ENCODE measurements at places on chromosomes 13 and 19. TPM values are rescaled to one million over a fixed set of nuclear protein-coding genes. Genes with fewer than 3 reads are reported as not detected.

DNA sequence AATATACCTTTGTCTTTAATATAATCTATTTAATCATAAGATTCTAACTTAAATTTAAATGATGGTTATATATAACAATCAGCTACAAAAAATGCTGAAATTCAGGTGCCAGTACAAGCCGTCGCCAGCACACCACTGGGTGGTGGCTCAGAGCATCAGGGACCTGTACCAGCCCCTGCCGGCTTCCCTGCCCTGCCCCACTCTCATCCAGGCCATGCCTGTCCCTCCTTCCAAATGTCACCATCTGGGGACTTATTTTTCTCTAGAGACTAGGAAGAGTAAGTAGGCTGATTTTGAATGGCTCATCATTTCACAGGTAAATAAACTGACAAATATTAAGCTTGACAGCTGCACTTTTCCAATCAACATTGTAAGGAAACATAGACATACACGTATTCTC, 1.6 kb downstream of the METTL21C start:
- no peak for DNase-seq

DNA sequence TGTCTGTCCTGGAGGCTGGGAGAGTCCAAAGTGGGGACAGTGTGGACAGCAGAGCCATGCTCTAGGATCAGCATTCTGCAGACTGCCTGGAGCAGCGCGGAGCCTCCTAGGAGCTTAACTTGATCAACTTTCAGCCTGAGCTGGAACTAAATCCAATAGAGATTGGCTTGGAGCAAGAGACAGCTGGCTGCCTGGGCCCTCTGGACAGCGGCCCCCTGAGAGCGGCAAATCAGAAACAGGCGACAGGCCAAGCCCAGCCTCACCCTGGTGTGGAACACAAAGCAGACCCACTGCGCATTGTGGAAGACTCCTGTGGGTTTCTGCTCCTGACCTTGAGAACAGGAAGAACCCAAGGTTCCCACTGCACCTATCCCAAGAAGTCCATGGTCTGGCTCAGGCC, 462.2 kb downstream of the TSHZ3 start:
- no peak for DNase-seq

- DNase-seq: no peak
These were observed 933.9 kb downstream of the DIAPH3 start for GRCh38 chr13:59229861-59230260.

- no peak for DNase-seq
These were observed 833.9 kb downstream of the SLITRK1 start for GRCh38 chr13:83048419-83048818.

- no peak for DNase-seq
These were observed 276.3 kb upstream of the SOX21 start for GRCh38 chr13:94988654-94989053.

- no peak for DNase-seq
These were observed 122.3 kb downstream of the MIPEP start for GRCh38 chr13:23766939-23767338.

- DNase-seq: no peak
These were observed 789.1 kb downstream of the GPC5 start for GRCh38 chr13:92187378-92187989.

DNA sequence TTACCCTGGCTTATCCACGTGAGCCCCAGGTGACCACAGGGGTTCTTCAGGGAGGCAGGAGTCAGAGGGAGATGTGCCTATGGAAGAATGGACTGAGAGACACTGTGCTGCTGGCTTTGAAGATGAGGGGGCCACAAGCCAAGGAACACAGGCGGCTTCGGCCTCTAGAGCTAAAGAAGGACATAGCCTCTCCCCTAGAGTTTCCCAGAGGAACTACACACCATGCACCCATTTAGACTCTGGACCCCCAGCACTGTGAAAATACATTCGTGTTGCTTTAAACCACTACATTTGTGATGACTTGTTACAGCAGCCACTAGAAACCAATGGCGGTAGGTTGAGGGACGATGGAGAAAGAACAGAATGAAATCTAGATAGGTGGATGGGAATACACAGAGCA, 13.7 kb upstream of the ATF5 start:
- DNase-seq: no peak

DNA sequence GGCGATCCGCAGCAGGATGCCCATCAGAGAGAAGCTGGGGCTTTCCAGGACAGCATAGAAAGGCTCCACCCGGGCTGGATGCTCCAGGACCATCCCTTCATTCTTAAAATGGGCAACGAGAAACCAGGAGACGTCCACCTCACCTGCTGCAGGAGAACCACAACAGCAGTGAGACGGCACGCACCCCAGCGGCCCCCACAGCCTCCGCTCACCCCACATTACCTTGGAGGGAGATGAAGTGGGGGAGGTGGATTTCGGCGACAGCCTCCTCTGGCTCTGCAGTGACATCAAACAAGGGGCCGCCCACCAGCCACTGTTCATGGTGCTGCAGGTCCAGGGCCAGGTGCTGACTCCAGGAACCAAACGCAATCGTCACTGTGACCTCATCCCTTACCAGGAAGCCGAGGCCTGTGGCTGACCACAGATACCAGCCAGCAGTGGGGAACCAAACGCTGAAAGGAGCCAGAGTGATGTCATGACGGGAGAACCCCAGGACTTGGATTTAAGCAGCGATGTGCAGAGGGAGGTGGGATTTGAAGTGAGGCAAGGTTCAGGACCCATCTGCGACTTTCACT, 25.1 kb downstream of the CARD8 start:
- DNase-seq: no peak

GRCh38 chr19:13823256-13823655, 28.0 kb downstream of the ZSWIM4 start:
- no peak for DNase-seq

DNA sequence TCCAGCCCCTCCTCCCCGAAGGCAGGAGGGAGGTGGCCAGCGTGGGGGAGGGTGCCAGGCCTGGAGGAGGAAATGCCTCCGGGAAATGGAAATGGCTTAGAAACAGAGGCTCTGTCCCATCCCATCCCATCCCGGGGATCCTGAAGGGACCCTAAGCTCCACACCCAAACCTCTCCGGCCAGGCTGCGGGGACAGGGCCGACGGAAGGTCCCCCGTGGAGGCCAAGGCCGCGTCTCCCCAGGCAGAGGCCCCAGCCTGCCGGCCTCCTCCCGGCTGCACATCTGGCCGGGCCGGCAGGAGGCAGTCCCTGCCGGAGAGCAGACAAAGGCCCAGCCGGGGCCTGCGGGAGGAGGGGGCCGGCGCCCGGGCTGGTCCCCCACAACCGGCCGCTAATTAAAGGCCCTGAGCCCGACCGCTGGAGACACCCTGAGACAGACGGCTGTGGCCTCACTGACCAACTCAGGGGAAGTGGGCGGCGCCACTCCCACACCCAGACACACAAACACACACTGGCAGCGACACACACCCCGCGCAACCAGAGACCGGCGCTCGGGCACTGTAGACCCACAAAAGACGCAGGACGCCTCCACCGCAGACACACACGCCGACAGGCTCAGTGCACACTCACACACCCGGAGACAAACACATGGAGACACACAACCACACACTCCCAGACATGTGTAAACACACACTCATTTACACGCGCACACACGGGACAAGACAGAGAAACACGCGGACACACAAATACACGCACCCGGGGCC, 1.1 kb downstream of the ADAMTS10 start:
- DNase-seq: no peak

DNA sequence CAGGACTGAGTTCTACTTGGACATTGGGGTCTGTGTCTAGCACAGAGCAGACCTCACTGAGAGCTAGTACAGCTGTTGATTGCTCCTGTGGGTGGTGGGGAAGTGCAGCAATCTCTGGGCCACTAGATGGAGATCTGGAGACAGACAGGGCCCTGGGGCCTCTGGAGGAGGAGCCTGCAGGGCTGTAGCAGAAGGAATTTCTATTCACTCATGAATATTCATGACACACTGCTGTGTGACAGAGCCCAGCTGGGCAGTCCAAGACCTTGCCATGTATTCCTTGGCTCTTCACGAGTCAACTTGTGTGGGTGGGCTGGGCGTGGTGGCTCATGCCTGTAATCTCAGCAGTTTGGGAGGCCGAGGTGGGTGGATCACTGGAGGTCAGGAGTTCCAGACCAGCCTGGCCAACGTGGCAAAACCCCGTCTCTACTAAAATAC, 37.5 kb downstream of the SUGP2 start:
- DNase-seq: peak; percentile 53

DNA sequence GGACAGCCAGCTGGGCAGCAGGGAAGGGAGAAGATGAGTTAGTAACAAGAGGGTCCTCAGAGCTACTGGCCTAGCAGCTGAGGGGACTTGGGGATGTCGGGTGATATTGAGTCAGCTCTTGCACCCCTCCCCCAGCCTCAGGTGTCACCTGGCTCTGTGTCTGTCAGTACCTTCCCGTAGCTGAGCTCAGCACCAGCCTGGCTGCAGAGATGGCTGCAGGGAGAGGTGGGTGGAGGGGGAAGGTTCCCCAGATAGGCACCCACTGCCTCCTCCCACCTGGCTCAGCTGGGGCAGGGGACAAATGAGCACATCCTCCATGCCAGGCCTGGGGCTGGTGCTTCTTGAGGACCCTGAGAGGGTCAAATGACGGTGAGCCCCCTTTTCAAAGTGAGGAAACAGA, 6.8 kb upstream of the KPTN start:
- DNase-seq: no peak

DNA sequence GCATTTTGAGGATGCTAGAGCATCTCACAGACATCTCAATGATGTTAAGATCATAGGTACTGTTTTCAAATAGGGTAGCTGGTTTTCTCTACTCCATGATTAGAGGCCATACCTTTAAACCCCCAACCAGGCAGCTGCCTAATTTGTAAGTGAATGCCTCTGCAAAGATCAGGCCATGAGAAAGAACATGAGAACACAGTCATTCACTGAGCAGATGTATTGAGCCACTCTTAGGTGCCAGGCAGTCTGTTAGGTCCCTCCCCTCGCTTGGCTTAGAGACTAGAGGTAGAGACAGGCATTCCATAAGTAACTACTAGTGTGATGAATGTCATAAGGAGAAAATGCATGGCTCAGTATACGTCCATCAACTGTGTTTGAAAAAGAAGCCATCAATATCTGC, 410.0 kb downstream of the FGF9 start:
- DNase-seq: no peak

GRCh38 chr13:96958286-96958891, 35.9 kb downstream of the OXGR1 start:
- no peak for DNase-seq

- no peak for DNase-seq
These were observed 110.0 kb downstream of the KCNRG start for GRCh38 chr13:50125304-50125553.

DNA sequence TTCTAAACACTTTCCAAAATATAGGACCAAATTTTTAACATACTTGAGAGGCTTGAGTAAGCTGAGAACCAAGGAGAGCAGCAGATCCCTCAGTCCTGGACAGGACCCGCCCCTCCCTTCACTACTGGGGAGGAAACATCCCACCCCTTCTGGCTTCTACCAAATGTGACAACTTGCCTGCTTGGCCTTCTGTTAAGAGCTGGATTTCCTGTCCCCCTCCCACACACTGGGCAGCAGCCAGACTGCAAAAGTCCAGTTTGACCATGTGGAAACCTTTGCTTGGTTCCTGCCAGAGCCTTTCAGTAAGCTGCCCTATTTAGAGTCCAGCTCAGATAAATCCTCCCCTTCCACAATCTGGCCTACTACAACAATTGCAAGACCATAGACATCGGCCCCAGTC, 84.3 kb downstream of the FGF14 start:
- DNase-seq: no peak

DNA sequence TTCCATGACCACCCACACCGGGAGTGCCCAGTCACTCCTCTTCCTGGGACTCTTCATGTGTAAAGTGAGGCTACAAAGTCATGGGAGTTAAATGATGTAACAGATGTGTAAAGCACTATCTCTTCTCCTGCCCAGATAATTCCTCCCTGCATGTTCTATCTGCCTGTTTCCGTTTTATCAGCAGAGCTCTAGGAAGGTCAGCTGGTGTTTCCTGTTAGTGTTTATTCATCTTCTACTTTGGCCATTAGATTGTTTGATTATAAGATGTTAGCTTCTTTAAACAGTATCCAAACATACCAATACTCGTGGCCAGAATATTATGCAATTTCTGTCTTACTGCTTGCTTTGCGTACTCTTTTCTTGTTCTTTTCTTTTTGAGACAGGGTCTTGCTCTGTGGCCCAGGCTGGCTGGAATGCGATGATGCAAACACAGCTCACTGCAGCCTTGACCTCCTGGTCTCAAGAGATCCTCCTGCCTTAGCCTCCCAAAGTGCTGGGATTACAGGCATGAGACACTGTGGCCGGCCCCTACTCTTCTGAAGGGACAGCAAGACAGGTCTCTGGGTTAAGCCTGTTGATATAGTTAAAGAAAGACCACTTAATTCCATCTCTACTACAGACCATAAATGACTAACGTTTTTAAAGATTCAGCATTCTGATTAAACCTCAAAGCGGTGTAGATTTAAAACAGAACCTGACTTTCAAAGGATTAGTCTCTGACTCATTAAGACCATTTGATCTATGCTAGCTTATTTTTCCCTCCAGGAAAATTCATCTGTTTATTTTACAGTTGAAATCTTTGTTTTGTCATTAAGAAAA, 97.4 kb upstream of the AKAP11 start:
- DNase-seq: no peak

DNA sequence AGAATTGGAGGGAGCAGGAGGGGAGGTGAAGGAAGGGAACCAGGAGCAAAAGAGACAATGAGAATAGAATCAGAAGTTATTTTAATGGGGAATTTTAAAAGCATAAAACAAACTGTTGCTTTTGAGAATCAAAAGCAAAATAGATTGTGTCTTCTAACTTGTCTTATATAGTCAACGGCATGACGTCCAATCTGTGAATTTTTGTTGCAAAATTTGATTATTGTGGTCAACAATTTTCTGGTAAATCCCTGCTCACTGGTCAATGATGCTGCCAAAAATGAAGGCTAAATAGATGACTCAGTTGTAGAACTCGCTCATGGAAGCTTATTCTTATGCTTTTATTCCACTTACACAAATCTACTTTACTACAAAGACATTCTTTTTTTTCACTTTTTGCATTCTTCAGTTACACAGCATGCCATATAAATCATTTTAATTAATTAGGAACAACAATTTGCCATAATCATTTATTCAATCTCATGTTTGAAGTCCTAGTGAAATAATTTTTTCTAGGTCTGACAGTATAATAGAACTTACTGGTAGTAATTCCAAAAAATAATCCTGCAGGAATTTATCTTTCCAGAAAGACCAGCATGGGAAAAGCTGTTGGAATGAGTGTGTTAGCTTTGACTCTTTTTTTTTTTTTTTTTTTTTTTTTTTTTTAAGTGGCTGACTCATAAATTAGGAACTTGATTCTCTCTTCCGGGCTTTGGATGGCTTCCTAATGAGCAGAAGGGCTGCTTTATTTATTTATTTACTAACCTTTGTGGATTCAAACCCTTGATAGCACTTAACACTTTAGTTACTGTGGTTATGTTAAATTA, 256.9 kb downstream of the SPRY2 start:
- DNase-seq: peak; percentile 46

The CEACAM20 gene
- total RNA-seq: not detected

The SLC6A16 gene
- total RNA-seq: 0.13 TPM

The NOP53 gene
- total RNA-seq: 73.4 TPM

The C1QTNF9B gene
- not detected for total RNA-seq

The RASIP1 gene
- 70.1 TPM for total RNA-seq

The KL gene
- not detected for total RNA-seq

The ATXN8OS gene
- not detected for total RNA-seq

The TMEM91 gene
- total RNA-seq: 5.2 TPM

The CATSPERD gene
- not detected for total RNA-seq

Measured in pulmonary artery endothelial cell (primary cell).